ENCODE measurements at places on chromosomes 1 and 21. TPM values are rescaled to one million over a fixed set of nuclear protein-coding genes. Genes with fewer than 3 reads are reported as not detected.

The OR2L13 gene
- total RNA-seq: not detected

The EDARADD gene
- not detected for total RNA-seq

The C4BPA gene
- 4.5 TPM for total RNA-seq

The ATP6V1G3 gene
- total RNA-seq: not detected

The TPRG1L gene
- 93.9 TPM for total RNA-seq

The CLDN17 gene
- total RNA-seq: not detected

The RGS18 gene
- total RNA-seq: 0.46 TPM

The RHBG gene
- not detected for total RNA-seq

The FAM78B gene
- total RNA-seq: 1.0 TPM

The CTSK gene
- total RNA-seq: 23.8 TPM

The POFUT2 gene
- total RNA-seq: 26.1 TPM

The WNT2B gene
- total RNA-seq: 7.1 TPM

The SF3B4 gene
- 58.0 TPM for total RNA-seq

The POU3F1 gene
- total RNA-seq: not detected

The ESRRG gene
- 0.61 TPM for total RNA-seq

The FLG2 gene
- not detected for total RNA-seq

The LAMC2 gene
- total RNA-seq: 55.0 TPM

The ARHGEF16 gene
- total RNA-seq: 113 TPM

The LCE1E gene
- not detected for total RNA-seq

The SERINC2 gene
- total RNA-seq: 274 TPM

The AMY2A gene
- total RNA-seq: 2.5 TPM

The IGSF5 gene
- 0.12 TPM for total RNA-seq

The LRRC38 gene
- total RNA-seq: not detected

The CTPS1 gene
- total RNA-seq: 14.0 TPM

The CRNN gene
- not detected for total RNA-seq

The RAB25 gene
- total RNA-seq: 231 TPM

The KRTAP11-1 gene
- total RNA-seq: not detected

The C1orf210 gene
- total RNA-seq: 76.9 TPM

The CGN gene
- 188 TPM for total RNA-seq

The COL6A1 gene
- total RNA-seq: 111 TPM

All from left colon (tissue), 2 donors.